A549 treated with ZK216348 at 1 μM for 4 hours (cell line): ENCODE measurements at places on chromosomes 13 and 19. TPM values are rescaled to one million over a fixed set of nuclear protein-coding genes. Genes with fewer than 3 reads are reported as not detected.

COQ8B gene
- total RNA-seq = 53.2 to 88.6 TPM (median 87.2 TPM) in 5 replicates

FOXO1 gene
- 3.6 to 7.2 TPM (median 6.0 TPM) in 5 replicates for total RNA-seq

HSD17B14 gene
- total RNA-seq = 9.4 to 15.3 TPM (median 14.5 TPM) in 5 replicates

C19orf67 gene
- total RNA-seq = not detected in 5 replicates

SLC17A7 gene
- 0.24 to 0.81 TPM (median 0.51 TPM) in 5 replicates for total RNA-seq

TARM1 gene
- not detected in 5 replicates for total RNA-seq

HSH2D gene
- 0.11 to 0.19 TPM in 2 of 5 replicates, not detected in the others for total RNA-seq

CPB2 gene
- 0.08 to 0.15 TPM in 2 of 5 replicates, not detected in the others for total RNA-seq

BRME1 gene
- total RNA-seq = 0.14 to 0.85 TPM (median 0.56 TPM) in 4 of 5 replicates, not detected in the other

ZNF254 gene
- total RNA-seq = 5.7 to 8.5 TPM (median 6.6 TPM) in 5 replicates

GIPR gene
- 1.3 to 4.0 TPM (median 2.7 TPM) in 5 replicates for total RNA-seq
